ENCODE measurements at places on chromosomes 12 and 14. TPM values are rescaled to one million over a fixed set of nuclear protein-coding genes. Genes with fewer than 3 reads are reported as not detected.

Gene PMEL
- total RNA-seq: 1.1 TPM

Gene STRAP
- 59.2 TPM for total RNA-seq

Gene NRIP2
- total RNA-seq: 0.28 TPM

Gene CARMIL3
- total RNA-seq: not detected

Gene PLEKHD1
- total RNA-seq: not detected

Gene SETD1B
- 1.7 TPM for total RNA-seq

Gene DTX1
- total RNA-seq: under 0.01 TPM
